ENCODE measurements at places on chromosomes 4 and X.

- DNase-seq = no peak
Measured at GRCh38 chrX:45622042-45622423, 421.4 kb upstream of the DIPK2B start.

DNA sequence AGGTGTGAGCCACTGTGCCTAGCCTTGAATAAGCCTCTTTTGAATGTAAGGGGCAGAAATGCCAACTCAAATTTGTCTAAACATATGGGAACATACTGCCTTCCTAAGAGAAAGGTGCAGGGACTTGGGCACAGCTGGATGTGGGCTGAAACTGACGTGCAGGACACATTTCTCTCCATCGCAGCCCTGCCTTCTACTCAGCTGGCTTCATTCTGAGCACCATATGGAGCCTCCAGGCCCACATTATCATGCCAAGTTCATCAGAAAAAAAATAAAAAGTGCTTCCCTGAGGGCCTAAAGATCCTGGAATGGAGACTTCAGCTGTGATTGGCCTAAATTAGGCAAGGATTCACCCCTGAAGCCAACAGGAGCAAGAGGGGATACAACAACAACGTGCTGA is 386.2 kb downstream of the RAB28 start:
- no peak for DNase-seq

DNA sequence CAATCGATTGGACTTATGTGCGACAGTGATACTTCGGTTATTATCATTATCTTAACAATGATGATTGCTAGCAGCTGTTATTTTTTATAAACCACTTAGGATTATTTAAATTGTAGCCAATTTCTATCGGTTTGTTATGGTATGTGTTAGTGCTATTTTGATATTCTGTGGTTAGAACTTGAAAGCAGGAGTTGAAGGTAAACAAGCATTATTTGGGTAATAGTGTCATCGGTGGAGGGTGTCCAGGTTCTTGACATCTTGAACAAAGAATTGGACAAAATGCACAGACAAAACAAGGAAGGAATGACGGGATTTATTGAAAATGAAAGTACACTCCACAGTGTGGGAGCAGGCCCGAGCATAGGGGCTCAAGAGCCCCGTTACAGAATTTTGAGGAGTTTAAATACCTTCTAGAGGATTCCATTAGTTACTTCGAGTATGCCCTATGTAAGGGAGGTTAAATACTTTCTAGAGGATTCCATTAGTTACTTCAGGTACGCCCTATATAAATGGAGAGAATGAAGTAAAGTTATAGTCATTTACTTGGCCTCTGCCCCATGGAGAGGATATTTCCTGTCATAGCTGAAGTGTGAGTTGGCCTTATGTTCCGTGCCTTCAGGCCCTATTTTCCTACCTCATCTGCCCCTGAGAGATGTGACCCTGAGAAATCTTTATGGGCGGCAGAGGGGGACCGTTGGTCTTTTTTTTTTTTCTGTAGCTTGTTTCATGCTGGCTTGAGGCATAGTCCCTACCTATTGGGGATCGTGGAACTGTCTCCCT is 13.1 kb downstream of the MOB1B start:
- no peak for DNase-seq

GRCh38 chrX:439719-440118 is 53.0 kb upstream of the PPP2R3B start:
- no peak for DNase-seq

GRCh38 chr4:48343551-48343950 is 2.2 kb downstream of the SLAIN2 start:
- DNase-seq = no peak

DNA sequence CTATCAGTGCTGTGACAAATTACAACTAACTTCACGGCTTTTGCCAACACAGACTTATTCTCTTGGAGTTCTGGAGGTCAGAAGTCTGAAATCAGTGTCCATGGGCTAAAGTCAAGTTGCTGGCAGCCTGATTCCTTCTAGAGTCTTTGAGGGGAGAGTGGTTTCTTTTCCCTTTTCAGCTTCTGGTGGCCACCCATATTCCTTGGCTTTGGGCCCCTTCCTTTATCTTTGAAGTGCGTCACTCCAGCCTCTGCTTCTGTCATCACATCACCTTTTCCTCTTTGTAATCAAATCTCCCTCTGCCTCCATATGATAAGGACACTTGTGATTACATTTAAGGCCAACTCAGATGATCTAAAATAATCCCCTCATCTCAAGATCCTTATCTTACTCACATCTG is 9.0 kb downstream of the FAM114A1 start:
- no peak for DNase-seq

DNA sequence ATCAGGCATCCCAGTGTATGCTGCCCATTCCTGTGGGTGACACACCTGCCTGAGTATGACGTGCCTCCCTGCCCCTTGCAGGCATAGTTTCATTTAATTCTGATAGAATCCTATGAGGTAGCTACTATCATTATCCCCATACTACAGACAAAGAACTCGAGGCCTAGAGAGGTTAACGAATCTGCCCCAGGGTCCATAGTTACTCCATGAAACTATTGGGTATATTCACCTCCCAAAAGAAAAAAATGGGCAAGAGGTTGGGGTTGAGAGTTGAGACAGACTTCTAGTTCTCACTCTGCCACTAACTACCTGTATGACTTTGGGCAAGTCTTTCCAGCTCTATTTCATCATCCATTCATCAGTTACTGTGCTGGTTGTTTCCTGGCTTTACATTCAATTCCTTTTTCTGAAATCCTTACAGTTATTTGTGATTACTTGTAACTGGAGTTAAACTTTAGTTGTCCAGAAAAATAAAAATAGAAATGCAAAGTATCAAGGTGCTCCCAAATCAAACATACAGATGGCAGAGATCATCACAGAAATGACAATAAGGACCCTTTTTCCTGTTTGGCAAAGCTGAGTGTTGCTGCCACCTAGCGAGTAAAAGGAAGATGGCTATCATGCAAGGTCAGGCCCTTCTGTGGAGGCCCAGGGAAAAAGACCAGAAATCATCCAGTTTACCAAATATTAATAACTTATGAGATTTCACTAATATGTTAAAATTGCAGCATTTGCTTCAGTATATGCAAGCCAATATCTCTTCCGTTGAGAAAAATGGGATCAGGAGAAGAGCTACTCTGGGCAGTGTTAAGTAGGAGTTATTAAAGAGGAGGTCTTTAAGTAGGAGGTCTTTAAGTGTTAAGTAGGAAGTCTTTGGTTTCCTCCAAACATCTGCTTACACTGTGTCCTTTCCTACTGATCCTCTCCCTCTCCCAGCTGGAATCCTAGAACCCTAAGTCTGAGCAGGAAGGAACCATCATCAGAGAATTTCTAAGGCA is 17.1 kb upstream of the MAP7D3 start:
- DNase-seq = no peak
